T-helper 9 cell (primary cell): ENCODE measurements at places on chromosomes 2 and 18.
A peak's percentile ranks its signal among the peaks of the same experiment; 100 is the strongest.

DNA sequence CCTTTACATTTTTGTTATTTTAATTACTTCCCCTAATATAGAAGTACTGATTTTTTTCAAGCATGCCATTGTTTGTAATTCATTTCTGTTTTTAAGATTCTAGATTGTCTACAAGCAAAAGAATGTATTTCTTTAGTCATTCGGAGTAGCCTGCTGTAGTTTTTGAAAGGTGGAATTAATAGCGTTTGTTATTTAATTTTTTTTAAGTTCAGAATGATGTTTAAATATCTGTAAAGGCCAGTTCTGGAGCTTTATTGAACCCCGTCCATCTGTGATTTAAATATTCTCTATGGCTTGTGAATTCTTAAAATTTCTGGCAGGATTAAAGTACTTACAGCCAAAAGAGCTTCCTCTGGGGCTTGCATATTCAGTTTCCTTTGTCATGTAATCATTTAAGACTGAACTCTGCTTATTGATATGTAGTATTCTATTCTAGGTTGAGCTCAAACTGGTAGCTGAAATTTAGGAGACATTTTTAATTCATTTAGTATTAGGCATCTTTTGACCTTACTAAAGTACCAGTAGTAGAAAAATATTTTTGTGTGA, 5.2 kb downstream of the TGIF1 start:
- no peak for DNase-seq

GRCh38 chr2:158184556-158185343, 83.1 kb downstream of the UPP2 start:
- DNase-seq: no peak

GRCh38 chr2:2448178-2448577, 117.1 kb upstream of the MYT1L start:
- DNase-seq: no peak

GRCh38 chr2:181231151-181231550, 226.0 kb upstream of the ITGA4 start:
- DNase-seq: no peak

DNA sequence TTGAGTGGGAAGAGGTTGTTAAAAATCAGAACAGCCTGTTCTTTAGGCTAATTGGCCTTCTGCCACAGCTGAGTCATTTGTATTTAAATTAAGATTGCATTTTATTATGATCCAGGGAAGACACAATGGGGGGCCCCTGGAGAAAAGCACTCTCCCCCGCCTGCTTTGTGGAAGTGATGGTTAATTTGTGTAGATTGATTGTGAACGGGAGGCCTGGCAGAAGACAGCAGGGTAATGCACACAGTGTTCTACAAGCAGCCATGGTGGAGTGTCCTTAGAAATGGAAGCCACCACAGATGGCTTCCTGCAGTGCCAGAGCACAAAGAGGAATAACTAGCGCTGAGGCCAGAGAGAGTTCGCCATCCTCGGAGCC, 19.6 kb downstream of the RAMP1 start:
- DNase-seq: no peak

DNA sequence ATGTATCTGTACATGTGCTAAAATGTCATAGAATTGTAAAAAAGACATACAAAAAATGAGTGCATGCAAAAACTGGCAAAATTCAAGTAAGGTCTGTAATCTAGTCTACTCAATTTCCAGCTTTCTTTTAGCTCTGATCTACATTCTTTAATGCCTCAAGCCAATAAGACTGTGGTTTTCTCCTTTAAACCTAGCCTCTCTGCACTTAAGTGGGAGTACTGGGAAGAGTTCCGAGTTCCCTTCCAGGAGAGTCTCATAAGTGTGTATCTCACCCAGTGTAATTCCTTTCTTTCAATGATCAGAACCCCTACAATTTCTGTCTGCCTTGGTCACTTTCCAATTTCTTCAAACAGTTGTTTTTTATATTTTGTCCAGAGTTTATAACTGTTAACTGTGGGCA, 150.1 kb downstream of the PTRHD1 start:
- no peak for DNase-seq

DNA sequence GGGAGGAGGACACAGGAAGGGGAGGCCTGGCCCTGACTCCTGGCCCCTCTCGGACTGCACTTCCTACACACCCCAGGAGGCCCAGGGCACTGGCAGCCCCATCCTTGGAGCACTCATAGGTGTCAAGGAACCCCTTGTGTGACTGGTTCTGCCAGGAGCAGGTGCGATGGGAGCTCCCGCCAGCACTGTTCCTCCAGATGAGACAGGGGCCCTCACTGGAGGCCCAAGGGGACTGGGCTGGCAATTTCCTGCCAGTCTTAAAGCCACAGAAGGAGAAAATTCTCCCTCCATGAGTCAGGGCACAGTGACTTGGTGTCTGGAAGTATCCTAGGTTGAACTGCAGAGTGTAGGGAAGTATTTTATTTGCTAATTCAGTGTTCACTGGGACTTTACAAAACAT, 42.8 kb upstream of the MAL start:
- no peak for DNase-seq

DNA sequence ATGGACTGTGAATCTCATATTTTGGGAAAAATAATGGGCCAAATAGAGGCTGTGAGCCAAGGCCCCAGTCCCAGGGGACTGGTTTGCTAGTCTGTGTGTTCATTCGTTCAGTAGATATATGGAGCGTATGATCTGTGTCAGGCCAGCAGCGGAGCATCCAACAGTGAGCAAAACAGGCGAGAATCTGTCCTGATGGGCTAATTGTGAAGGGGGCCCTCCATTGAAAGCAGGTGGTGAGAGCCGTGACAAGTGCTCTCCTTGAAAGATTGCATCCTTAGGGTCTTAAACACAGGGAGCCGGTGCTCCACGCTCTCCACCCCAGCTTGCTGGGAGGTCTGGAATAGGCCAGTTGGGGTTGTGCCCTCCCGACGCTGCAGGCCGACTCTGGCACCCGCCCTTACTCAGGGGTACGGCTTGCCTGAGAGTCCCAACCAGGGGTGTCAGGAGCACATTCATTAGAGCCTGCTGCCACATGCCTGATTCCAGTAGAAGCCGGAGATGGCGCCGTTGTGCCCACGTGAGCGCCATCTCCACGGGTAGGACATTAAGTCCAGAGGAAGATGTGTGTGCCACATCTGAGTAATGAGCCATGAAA, 213.3 kb downstream of the SH3RF3 start:
- DNase-seq: no peak

DNA sequence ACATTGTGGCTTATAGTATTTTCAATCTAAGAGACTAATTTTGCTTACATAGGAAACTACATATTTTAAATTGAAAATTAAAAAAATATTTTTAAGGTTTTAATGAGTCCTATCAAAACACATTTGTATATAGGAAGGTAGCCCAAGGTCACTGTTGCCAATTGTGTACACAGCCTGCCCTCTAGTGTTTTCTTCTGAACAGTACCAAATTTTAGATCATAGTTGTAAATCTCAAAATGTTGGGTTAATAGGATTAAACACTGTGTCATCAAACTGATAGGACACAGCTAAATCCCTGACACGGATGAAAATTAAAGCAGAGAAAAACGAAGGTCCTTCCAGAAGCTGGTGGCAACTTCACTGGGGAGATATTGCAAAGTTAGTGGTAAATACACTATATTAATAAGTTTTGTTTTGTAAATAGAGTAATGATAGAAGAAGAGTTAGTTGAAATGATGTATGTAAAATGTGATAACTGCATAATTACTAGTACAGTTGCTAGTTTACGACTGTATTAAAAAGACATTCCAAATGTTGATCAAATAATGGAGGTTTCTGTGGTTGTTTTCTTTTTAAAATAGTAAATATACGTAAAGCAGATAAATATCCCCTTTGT, 19.7 kb downstream of the CLUL1 start:
- no peak for DNase-seq

GRCh38 chr2:110149330-110150220, 34.0 kb upstream of the MALL start:
- no peak for DNase-seq

GRCh38 chr2:236955521-236956030, 130.1 kb upstream of the COPS8 start:
- DNase-seq: no peak

GRCh38 chr2:238728330-238729260, 119.3 kb upstream of the TWIST2 start:
- DNase-seq: no peak

DNA sequence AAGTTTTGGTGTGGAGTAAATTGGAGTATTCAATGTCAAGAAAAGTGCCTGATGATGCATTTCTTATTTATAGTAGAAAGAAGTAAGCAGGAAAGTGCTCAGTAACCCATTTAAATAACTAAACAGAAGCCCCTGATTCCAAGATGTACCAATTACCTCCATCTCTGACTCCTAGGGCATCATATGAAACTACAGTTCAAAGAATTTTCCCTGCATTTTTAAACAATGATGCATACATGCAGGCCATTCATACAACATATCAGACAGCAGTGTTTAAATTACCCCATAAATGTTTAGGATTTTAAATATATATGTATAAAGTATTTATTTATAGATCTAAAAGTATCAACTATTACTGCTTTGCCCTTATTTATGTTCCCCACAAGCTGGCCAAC, 36.2 kb downstream of the FTCDNL1 start:
- no peak for DNase-seq

DNA sequence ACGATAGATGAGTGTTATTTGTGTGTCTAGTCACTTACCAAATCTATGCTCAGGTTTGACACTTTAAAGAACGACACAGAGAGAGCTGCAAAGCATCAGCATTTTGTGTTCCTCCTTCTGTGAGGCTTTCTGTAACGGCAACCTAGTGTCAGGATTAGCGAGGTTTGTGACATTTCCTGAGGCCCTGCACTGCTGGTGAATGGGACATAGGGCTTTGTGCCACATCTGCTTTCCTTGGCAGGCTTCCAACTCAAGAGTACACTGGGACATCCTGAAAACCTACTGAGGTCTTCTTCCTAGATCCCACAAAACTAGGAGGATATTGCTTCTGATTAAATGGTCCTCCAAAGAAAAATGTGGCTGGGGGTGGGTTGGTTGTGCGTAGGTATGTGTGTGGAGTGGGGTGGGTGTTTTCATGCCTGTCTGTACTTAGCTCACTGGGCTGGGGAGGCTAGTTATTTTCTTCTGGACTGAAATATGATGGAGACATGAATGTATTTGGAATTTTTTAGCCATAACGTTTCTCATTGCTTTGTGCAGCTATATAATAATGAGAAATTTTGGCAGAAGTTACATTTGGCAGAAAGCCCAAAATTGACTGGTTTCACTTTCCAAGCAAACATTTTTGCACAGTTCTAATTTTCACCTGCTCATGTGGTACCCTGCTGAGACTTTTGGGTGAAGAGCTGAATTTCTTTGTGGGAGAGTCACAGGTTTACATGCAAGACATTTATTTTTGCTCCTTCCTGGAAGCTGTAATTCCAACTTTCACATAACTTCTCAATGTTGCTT, 308.4 kb downstream of the XIRP2 start:
- no peak for DNase-seq

DNA sequence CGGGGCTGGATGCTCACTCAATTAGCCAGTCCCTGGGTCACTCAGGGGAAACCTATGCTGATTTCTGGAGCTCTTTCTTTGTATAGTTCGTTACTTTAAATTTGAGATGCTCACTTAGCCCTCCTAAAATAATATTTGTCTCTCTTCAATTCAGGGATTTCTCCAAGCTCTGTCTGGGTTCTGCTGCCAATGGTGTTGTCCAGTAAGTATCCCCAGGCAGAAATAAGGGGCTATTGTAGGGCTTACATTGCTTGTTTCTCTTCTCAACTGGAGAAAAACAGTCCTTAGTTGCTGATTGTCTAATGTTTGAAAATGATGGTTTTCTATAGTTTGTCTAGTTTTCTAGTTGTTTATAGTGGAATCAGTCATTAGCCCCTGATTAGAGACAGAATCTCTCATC, 5.0 kb downstream of the RAB6C start:
- no peak for DNase-seq

DNA sequence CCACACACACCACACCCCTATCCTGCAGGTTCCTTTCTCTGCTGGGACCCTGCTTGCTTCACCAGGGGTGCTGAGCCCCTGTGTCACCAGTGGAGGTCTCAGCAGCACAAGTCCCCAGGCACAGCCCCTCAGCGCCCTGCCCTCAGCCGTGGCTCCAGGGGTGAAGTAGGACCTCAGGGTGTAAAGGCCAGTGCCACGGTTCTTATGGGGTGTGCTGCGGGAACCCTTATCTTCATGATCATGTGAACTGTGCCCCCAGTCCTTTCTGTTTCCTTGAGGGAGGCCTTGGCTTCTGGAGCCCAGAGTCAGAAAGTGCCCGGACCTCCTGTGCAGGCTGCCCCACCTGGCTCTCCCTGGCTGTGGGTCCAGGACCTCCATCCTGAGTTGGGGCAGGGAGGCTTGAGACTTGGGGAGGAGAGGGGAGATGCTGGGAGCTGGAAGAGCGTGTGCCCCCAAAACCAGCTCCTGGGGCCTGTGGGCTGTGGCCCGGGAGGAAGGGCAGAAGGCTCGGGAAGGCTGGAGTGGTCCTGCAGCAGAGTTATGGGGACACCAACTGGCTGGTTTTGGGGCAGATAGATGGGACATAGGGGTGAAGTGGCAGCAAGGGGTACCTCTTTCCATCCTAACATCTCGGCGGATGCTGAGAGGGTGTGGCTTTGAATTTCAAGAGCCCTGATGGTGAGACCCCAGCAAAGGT, 20.2 kb upstream of the KLF11 start:
- no peak for DNase-seq

GRCh38 chr2:54262015-54262765, 6.2 kb upstream of the TSPYL6 start:
- DNase-seq: no peak

GRCh38 chr2:174778085-174778981, 14.1 kb upstream of the CHRNA1 start:
- peak; percentile 63 for DNase-seq

DNA sequence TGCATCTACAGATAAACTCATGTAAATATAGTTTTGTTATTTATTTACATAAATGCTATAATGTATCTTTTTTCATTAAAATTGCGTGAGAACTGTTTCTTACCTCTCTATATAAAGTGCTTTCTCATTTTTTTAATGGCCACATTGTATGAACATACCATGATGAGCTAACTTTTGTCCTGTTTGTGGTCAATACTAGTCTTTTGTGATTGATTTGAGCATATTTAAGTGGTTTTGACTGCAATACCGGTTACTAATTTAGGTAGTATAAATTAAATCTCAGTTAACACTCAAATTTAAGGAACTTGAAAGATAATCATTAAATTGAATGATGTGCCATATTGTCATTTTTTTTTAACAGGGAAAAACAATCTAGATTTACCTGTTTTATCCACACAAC, 108.2 kb downstream of the HAUS1 start:
- DNase-seq: no peak
